Substantia nigra (tissue), 51 donors: ENCODE measurements at places on chromosomes 1 and 21.

GRCh38 chr1:110464340-110464739 lies 13.4 kb downstream of the PROK1 start:
- no peak for DNase-seq

DNA sequence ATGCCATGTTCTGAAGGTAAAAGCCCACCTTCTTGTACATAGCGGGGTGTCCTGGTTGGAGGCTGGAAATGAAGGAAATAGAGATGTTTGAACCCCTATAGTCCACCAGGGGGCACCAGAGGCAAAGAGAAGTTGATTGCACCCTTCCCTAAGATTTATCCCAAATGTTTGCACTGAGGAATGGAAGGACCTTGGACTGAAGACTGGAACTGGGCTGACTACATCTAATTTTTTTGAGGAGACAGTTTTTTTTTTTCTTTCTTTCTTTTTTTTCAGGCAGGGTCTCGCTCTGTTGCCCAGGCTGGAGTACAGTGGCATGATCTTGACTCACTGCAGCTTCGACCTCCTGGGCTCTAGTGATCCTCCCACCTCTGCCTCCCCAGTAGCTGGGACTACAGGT lies 55.3 kb upstream of the EIF4G3 start:
- DNase-seq, result peak; percentile 15

DNA sequence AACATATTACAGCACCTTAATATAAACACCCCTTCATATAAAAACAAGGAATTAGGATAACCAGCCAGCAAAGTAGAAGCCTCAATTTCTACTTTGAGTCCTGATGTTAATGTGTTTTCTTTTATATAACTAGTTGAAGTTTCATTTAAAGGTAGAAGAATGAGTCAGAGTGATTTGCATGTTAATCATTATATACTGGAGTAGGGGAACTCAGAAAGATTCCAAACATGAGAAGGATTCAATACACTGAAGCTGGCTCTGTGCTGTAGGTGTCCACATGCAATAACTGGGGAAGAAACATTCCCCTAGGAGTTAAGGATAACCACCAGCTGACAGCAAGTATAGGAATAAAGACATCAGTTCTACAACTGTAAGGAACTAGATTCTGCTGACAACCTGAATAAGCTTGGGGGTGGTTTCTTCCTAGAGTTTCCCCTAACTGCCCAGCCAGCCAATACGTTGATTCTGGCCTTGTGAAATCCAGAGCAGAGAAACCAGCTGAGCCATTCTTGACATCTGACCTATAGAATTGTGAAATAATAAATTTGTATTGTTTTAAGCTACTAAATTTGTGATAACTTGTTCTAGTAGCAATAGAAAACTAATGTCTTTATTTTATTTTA lies 33.4 kb upstream of the RNPC3 start:
- DNase-seq, result no peak

DNA sequence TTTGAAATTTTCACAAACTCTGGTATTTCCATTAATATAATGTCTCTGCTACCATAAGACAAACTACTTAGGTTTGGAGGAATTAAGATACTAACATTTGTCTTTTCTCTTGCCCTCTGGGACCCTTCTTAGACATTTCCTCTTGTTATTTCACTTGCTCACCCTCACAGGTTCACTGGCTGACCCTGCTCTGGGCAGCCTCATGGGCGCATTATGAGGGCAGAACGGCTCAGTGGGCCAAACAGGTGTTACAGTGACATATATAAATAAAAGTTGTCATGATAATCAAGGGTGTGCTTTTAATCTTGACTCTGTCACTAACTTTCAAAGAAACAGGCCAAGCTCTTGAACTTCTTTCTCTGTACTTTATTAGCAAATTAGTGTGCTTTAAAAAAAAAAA lies 46.5 kb downstream of the ZNHIT6 start:
- DNase-seq, result no peak

DNA sequence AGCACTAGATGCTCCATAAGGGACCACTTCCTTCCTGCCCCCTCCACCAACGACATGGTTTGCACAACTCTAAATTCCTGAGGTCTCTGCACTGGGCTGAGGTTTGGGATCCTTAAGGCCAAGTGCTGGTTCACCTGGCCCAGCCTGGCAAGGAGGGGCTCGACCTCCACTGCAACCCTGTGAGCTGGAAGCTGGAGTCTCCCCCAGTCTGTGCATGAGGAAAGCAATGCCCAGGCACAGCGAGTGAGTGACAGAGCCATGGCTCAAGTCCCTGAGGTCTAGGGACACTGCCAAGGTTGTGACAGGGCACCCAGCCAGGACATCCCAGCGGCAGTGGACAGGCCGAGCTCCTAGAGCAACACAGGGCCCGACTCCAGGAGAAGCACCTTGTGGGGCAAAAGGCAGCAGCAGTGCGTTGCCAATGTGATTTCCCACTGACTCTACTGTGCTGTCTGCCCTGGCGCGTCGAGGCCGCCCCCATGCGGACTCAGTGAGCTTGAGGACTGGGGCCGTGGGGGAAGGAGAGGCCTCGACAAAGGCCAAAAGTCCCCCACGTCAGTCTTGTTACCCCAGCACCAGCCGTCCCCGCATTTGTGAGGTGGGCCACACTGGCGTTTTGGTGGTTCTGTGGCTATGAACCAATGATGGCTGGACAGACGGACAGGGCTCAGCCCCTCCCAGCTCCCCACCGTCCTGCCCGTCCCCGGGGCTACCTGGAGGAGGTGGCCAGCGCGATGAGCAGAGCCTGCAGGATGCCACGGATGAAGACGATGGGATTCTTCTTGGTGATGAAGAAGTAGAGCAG lies 30.0 kb downstream of the PODN start:
- DNase-seq, result peak; percentile 82

DNA sequence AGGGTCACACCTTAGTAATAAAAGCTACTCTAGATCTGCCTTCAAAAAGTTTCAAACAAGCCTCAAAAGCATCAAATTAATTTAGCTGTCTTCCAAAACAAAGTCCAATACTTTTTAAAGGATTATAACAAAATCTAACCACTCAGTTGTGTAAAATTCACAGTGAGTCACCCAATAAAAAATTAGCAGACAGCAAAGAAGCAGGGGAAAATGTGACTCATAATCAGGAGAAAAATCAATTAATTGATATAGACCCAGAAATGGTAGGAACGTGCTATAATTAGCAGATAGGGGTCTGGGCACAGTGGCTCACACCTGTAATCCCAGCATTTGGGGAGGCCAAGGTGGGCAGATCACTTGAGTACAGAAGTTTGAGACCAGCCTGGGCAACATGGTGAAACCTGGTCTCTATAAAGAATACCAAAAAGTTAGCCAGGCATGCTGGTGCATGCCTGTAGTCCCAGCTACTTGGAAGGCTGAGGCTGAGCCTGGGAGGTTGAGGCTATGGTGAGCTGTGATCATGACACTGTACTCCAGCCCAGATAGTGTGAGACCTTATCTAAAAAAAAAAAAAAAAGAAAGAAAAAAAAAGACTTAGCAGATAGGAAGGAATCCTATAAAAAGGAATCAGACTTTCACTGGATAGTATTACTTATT lies 8.1 kb upstream of the MYOG start:
- DNase-seq, result no peak

DNA sequence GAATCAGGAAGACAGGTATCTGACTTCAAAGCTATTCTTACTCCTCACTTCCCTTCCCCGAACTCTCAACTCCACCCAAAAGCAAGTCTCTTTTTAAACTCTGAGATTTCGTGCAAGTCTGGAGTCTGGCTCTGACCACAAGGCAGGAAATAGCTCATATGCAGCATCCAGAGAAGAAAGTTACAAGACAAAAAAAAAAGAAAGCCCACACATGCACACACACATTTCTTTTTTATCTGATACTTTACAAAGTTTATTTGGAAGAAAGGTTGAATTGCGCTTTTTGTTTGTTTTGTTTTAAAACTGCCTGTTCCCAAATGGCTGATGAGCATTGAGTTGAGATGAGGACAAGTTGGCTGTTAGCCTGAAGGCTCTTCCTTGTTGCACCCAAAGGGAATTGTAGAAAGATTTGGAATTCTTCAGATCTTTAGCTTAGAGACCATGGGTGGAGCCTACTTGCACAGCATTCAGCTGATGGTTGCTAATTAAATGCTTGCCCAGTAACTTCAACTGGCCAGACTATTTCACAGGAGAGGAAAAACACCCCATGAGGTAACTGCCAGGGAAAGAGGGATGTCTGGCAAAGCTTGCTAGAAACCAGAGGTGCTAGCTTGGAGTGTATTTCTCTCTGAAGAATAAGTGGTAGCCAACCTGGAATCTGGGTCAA lies 490.3 kb downstream of the TTLL7 start:
- no peak for DNase-seq

GRCh38 chr1:5765997-5766913 lies 226.0 kb downstream of the NPHP4 start:
- no peak for DNase-seq

DNA sequence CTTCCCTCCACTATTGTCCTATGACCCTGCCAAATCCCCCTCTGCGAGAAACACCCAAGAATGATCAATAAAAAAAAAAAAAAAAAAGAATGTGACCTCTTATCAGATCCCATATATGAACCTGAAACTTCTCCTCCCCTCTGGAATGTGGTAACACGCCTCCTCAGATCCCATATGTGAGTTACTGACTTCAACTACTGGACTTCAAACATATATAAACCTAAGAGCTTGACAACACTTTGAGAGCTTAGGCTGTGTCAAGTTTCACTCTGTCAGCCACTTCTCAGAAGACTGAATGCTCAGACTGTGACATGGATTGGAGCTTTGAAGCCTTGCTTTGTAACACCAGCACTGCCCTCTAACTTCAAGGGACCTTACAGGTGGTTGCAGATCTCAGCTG lies 148.4 kb downstream of the COP1 start:
- no peak for DNase-seq

DNA sequence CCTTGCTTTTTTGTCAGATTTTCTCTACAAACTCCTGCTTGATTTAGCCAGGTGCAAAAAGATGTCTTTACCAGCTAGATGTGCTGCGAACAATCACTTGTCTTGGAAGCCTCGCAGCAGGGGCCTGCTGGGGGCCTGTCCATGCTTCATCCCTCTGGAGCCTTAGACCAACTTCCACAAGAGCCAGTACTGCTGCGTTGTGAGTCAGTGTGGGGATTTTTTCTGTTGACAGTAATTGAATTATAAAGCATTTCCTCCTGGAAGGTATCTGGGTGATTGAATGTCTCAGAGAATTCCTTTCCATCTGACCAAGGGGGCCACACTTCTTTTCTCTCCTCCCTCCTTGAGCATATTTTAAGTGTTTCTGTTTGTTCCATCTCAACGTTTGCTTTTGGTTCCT lies 40.4 kb upstream of the LDLRAP1 start:
- DNase-seq, result no peak

- DNase-seq, result no peak
Observed at GRCh38 chr1:112805155-112805853, 90.2 kb upstream of the PPM1J start.

DNA sequence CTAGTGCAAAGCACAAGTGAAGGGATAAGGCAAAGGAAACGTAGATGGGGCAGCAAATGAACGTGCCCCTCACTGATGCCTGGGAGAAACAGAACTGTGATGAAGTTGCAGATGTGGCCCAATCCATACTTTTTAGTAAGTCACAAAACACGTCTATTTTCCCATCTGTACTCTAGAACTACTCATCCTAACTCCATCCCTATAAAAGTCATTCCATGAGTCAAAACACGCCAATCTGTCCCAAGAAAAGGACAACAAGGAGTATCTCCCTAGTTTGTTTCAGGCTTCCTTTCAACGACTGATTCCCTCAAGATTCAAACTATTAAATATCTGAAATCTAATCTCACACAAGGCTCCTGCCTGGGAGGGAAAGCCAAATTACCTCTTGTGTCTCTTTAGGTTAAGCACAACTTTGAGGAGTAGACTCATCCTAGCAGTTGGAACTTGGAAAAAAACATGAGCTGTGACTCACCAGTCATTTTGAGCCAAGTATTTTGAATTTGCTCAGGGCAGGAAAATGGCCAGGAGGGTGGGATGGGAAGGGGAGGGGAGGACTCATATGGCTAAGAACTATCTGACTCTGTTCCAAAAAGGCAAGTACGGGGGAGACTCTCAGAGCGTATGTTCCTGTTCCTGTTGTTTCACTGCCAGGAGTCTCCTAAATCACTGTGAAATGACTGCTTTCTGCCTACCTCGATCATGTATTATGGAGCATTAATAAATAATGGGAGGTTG lies 214.5 kb upstream of the CAMK1G start:
- DNase-seq, result peak; percentile 67

DNA sequence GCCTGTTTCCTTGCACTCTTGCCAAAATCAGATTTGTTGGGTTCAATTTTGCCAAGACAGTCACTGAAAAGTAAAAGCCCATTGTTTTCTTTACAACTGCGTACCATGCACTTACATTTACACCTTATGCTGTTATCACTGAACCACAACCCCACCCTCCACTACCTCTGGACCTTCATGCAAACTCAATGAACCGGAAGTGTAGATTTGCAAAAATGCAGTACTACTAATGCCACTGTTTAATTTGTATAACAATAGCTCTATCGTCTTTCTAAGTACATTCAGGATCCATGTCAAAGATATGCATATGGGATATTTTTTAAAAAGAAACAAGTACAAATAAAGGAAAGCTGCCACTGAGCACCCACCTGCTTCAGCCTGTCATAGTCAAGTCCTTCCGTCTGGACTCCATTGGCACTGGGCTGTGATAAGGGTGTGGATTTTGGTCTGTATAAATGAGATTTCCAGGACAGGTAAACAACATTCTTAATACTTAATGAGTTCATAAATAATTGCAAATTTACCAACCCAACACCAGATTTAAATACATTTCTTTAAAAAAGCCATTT lies 72.9 kb upstream of the LBR start:
- DNase-seq, result no peak

DNA sequence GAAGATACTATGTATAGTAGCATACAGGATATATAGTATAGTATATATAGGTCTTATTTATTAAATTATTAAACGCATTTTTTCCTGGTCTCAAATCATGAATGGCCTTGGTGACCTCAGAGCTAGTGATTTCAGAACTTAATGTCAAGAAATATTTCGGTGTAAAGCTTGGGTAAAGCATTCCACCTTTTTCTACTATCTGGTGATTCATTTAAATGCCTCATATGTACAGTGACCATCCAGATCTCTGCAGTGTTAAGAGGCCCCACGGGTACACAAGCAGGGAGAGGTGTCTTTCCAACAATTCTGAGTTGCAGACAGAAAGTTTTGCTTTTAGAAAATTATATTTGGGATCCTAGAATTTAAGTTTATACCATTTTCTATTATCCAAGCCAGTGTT lies 626.5 kb downstream of the PTPRC start:
- DNase-seq, result no peak

DNA sequence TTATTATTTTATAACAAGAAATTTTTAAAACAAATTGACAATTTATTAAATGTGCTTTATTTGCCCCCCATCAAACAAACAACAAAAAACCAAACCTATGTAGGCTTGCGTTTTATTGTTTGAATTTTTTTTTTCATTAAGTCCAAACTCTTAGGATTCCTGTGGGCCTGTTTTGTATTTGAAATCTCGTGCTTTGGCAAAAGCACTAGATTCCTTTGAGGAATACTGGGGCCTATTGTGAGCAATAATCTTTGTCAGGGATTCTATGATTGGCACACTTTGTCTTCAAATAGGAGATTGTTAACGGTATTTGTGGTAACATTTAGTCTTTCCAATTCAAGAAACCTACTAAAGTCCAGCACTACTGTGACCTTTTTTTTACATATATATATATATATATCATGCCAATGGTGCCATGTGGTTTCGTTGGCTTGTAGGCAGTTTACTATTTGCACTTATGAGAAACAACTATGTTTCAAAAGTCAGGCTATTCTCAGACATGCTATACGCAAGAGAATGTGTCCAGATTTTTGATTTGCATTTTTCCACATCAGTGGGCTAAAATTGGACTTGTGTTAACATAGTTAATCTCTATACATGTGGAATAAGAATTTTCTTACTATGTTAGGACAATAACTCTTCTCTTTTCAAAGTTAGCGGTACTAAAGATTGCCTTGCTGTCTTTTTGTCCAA lies 70.4 kb upstream of the GREM2 start:
- DNase-seq, result no peak

- no peak for DNase-seq
Observed at GRCh38 chr1:212700892-212701819, 1.5 kb upstream of the BATF3 start.
